ENCODE measurements at places on chromosomes 3 and 15.
A peak's percentile ranks its signal among the peaks of the same experiment; 100 is the strongest.

GRCh38 chr3:10950476-10951294, 41.9 kb upstream of the SLC6A1 start:
- no peak for DNase-seq
- no peak overlapping the region for H3K4me3 ChIP-seq
- no peak overlapping the region for H3K27ac ChIP-seq
- peaks cover 54% of the 10 kb centered on the region for H3K27me3 ChIP-seq
- peaks cover 3% of the 10 kb centered on the region for H3K4me1 ChIP-seq
- no peaks in the 10 kb centered on the region for H3K36me3 ChIP-seq

GRCh38 chr3:171743327-171744157, 66.7 kb downstream of the PLD1 start:
- H3K27me3 ChIP-seq, result peaks cover 34% of the 10 kb centered on the region
- no peak overlapping the region for H3K27ac ChIP-seq

DNA sequence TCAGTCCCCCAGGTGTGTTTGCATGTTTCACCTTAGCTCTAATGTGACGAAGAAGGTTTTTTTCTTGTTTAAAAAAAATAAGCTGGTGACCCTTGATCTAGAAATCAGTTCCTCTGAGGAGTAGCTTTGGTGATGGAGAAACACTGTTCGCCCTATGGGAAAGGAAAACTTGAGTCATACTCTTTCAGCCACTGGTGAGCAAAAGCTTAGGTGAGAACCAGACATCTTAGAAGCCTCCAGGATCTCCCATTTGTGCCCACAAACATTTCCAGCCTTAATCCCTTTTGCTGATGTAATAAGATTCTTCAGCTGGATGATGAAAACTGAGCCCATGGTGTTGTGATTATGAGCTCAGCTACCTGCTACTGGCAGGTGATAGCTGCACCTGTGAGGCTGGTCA, 37.8 kb downstream of the SLC27A2 start:
- DNase-seq, result no peak
- no peaks in the 10 kb centered on the region for H3K4me1 ChIP-seq
- H3K4me3 ChIP-seq, result no peak overlapping the region

DNA sequence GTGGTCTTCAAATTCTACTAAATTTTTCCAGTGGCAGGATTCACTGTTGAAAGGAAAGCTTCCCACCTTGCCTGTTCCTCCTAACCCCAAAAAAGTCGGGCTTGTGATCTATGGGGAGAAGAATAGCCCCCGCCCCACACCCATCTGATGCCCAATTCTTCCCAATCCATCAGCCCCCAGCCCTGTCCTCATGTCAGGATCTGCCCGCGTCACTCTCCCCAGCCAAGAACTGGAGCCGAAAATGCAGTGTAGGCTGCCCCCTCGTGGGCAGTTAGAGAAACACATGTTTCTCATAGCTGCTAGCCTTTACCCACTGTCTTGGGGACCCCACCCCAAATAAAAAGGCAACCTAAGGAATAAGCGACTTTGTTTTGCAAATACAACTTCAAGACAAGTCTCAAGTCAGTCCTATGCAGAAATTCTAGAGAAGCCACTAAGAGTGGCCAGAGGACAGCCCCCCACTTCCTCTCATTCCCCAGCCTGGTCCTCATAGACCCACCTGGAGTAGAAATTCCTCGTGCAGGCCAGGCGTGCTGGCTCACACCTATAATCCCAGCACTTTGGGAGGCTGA, 13.0 kb upstream of the CSK start:
- H3K36me3 ChIP-seq, result no peaks in the 10 kb centered on the region
- peaks cover 5% of the 10 kb centered on the region for H3K4me1 ChIP-seq
- peak overlapping the region; percentile 30 for H3K27ac ChIP-seq

- no peak overlapping the region for H3K27ac ChIP-seq
- no peaks in the 10 kb centered on the region for H3K36me3 ChIP-seq
- H3K27me3 ChIP-seq, result peaks cover 54% of the 10 kb centered on the region
Observed at GRCh38 chr3:64444490-64445108, 219.3 kb upstream of the PRICKLE2 start.

DNA sequence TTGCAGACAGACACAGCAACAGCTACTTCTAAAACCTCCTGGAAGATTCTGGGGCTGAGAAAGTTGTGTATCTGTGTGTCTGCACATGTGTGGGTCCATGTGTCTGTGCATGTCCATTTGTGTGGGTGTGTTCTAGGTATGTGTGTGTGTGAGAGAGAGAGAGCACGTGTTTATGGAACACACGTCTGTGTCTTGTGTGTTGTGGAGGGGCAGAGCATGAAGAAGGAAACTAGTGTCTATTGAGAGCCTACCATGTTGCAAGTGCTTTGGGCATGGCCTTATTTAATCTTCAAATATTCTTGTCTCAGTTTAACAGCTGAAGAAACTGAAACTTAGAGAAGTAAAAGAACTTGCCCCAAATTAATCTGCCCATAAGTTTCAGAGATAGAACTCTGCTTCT, 327.5 kb downstream of the UACA start:
- peaks cover 12% of the 10 kb centered on the region for H3K4me1 ChIP-seq
- H3K27me3 ChIP-seq, result no peaks in the 10 kb centered on the region
- DNase-seq, result no peak
- peaks cover 3% of the 10 kb centered on the region for H3K36me3 ChIP-seq

DNA sequence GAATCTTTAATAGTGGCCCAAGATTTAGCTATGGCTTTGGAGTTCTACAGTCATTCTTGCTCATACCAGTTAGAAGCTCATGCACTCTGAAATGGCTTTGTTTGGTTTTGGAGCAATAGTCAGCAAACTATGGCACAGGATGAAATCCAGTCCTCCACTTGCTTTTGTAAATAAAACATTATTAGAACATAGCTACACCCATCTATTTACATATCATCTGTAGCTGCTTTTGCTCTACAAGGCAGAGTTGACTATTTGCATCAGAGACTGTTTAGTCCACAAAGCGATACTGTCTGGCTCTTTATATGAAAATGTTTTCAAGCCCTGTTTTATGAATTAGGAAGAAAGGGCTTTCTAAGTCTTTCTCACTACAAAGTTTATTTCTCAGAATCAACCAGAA, 716.9 kb downstream of the AGBL1 start:
- H3K4me1 ChIP-seq, result no peaks in the 10 kb centered on the region
- peaks cover 3% of the 10 kb centered on the region for H3K36me3 ChIP-seq
- H3K4me3 ChIP-seq, result no peak overlapping the region
- no peaks in the 10 kb centered on the region for H3K27me3 ChIP-seq

GRCh38 chr15:73568564-73569280, 64.5 kb downstream of the NPTN start:
- no peaks in the 10 kb centered on the region for H3K4me1 ChIP-seq
- H3K36me3 ChIP-seq, result peaks cover 62% of the 10 kb centered on the region

GRCh38 chr15:86830304-86830703, 750.6 kb downstream of the AGBL1 start:
- no peaks in the 10 kb centered on the region for H3K4me1 ChIP-seq
- H3K27ac ChIP-seq, result no peak overlapping the region
- H3K4me3 ChIP-seq, result no peak overlapping the region
- DNase-seq, result no peak

DNA sequence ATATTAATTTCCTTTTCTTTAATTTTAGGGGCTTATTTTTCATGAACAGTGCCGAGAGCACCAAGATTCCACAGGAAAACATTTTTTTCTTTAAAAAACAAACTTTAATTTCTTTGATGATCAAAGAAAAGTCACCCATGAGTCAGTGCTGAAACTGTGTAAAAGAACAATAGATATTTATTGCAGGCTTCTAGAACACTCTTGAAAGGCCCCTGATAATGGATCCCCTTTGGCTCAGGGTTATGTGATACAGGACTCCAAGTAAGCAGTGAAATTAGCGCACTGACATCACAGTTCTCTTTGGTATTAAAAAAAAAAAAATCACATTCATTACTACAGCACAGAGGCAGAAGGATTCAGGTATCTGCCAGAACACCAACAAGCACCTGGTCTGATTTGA, 66.1 kb upstream of the MYZAP start:
- DNase-seq, result no peak
- H3K27me3 ChIP-seq, result peaks cover 66% of the 10 kb centered on the region

DNA sequence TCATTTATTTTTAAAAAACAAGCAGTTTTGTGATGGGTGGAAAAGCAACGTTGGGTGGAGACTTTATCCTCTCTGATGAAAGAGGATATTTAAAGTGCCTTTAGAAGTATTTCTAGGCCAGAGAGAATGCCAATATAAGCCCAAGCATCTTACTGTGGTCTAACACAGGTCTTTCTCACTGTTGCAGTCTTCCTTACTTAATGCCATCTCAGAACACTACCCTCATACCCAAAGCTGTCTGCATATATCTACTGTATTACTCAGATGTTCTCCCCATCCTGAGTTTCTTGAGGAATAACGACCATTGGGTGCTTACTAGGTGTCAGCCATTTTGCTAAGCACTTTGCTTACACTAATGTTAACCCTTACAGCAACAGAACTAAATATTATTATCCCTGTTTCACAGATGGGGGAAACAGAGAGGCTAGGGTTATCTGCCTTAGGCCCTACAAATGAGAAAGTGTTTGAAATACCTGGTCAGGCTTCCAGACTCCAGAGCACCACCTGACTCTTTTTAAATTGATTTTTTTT, 29.8 kb upstream of the EBLN2 start:
- DNase-seq, result no peak
- H3K36me3 ChIP-seq, result peaks cover 9% of the 10 kb centered on the region
- H3K27ac ChIP-seq, result no peak overlapping the region
- no peaks in the 10 kb centered on the region for H3K27me3 ChIP-seq
- H3K4me3 ChIP-seq, result no peak overlapping the region

DNA sequence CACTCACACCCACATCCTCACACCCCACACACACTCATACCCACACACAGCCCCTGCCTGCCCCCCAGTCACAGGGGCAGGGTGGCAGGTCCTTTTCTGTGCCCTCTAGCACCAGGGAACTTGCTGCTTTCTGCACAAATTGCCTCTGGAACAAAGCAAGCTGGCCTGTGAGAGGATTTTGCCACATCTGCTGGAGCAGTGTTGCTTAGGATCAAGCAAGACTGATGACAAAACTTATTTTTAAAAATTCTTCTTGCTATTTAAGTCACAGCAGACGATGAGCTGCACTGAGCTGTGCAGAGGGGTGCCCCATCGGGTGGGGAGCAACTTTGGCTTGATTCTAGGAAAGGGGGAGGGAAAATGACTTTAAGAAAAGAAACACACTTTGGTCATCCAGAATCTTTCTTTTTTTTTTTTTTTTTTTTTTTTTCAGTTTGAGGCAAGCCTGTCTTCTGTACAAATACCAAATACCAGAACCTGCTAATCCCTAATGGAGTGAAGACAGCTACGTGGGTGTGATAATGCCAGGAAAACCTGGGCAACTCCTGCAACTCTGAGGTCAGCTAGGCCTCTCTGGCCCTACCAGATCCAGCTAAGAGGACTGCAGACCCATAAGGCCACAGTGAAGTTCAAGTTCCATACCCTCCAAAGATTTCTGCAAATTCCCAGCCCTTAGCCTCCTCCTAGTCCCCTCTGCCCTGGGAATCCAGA, 195.3 kb downstream of the ABHD5 start:
- H3K4me3 ChIP-seq, result no peak overlapping the region
- H3K36me3 ChIP-seq, result no peaks in the 10 kb centered on the region
- no peak overlapping the region for H3K27ac ChIP-seq
- no peak for DNase-seq
- no peaks in the 10 kb centered on the region for H3K4me1 ChIP-seq

GRCh38 chr3:12894629-12895028, 53.3 kb upstream of the RPL32 start:
- no peak overlapping the region for H3K4me3 ChIP-seq
- H3K36me3 ChIP-seq, result peaks cover 39% of the 10 kb centered on the region
- peaks cover 7% of the 10 kb centered on the region for H3K27me3 ChIP-seq
- DNase-seq, result no peak
- peak overlapping the region; percentile 52 for H3K27ac ChIP-seq

- no peak overlapping the region for H3K27ac ChIP-seq
- no peak overlapping the region for H3K4me3 ChIP-seq
- H3K4me1 ChIP-seq, result no peaks in the 10 kb centered on the region
- no peak for DNase-seq
Observed at GRCh38 chr3:157794771-157795170, 291.6 kb upstream of the VEPH1 start.

DNA sequence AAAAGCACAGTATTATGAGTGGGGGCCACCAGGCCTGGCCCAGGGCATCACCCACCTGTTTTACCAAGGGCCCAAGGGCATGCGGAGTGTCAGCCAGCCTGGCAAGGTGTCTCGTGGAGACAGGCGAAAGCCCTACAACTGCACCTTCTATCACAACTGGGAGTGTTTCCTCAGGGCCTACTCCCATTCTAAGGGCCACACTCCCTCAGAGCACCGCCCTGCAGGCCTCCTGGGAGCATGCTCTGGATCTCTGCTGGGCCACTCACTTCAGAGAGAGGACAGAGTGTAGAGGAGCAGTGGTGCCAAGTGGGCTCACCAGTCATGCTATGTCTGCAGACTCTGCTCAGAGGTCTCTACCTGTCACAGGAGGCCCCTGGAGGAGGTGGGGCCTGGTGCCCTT, 21.2 kb upstream of the CLK3 start:
- no peak for DNase-seq
- peaks cover 51% of the 10 kb centered on the region for H3K36me3 ChIP-seq
- no peak overlapping the region for H3K27ac ChIP-seq
- no peak overlapping the region for H3K4me3 ChIP-seq
- no peaks in the 10 kb centered on the region for H3K27me3 ChIP-seq

DNA sequence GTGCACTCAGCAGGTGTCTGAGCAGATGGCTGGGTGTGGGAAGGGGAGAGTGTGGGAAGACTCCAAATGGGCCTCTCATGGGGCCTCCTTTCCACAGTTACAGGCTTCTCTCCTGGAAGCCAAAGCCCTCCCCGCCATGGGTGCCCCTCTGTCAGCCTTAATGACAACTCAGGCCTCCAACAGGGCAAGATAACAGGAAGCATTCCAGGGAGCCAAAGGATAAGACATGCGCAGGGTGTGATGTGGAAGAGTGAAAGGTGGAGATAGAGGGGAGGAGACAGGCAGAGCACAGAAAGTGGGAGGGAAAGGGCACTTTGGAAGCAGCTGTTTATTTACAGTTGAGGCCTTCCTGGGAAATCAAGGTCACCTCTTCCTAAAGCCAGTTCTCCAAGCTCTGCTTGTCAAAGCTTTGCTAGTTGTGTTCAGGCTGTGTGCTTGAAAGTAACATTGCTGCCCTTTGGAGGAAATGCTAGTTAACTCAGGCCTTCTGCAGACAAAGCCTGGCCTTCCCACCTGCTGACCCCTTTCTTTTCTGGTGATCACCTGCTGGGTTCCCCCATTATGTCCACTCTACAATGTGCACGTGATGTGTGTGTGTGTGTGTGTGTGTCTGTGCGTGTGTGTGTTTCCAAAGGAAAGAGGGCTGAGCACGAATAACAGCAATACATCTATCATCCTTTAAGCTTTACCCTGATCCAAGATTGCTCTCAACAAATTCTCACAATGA, 35.2 kb upstream of the SMAD3 start:
- no peak overlapping the region for H3K27ac ChIP-seq
- H3K36me3 ChIP-seq, result no peaks in the 10 kb centered on the region
- H3K27me3 ChIP-seq, result no peaks in the 10 kb centered on the region

DNA sequence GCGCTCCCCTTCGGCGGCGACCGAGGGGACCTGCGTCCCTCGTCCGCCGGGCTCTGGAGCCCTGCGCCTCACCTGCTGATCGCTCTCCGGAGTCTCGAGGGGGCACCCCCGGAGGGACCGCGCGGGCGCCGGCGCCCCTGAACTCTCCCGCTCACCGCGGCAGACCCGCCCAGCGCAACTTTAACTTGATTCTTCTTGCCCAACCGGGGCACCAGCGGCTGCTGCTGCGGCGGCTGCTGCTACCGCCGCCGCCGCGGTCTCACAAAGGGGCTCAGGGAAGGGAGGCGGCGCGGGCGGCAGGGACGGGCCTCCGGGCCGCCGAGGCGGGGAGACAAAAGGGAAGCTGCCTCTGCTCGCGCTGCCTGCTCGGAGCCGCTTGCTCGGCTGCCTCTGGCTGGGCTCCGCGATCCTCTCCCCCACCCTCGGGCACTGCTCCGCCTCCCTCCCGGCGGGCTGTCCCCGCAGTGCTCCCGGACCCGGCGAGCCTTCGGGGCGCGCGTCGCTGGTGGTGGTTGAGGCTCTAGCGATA, at the start of gene PPM1L:
TSS of gene PPM1L (plus strand) at position 456 of the 529 bp plus-strand sequence.
- DNase-seq, result peak; percentile 59
- H3K4me1 ChIP-seq, result peaks cover 29% of the 10 kb centered on the region
- H3K4me3 ChIP-seq, result peak within 1 kb of the TSS; percentile 92

Measured in effector memory CD8-positive, alpha-beta T cell (primary cell).